ENCODE measurements at places on chromosomes 2 and 18.

GRCh38 chr2:134023854-134024253 is 230.0 kb upstream of the MGAT5 start:
- DNase-seq = no peak

GRCh38 chr2:120037995-120038541 is 25.2 kb downstream of the EPB41L5 start:
- no peak for DNase-seq

DNA sequence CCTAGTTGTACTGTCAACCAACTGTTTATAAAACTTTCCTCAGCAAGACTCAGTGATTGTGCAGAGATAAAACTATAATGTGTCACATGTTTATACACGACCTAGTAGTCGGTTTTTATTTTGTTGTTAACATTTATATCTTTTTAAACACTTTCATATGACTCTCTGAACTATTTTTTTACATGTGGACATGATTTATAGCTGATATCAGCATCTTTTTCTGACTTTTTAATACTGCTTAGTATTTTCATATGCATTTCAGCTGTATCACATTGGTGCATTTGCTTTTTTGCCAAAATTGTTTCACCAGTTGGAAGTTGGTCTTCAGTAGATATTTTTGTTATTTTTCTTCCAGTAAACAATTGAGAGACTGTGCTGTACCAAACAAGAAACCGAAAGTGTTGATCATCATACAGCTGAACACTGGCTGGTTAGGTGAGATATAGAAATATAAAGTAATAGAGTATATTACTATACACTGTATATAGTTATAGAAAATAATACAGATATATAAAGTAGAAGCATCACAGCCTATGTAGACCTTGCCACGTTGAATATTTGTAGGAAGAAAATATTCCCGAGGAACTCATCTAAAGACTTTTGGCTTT is 154.2 kb downstream of the KCTD1 start:
- DNase-seq = no peak

GRCh38 chr2:72330652-72331051 is 183.0 kb upstream of the CYP26B1 start:
- no peak for DNase-seq

GRCh38 chr2:209525834-209526281 is 102.0 kb downstream of the MAP2 start:
- peak; percentile 79 for DNase-seq

GRCh38 chr2:47119001-47119400 is 36.1 kb downstream of the STPG4 start:
- no peak for DNase-seq

- DNase-seq = no peak
Observed at GRCh38 chr2:110854355-110855081, 122.1 kb downstream of the ACOXL start.

GRCh38 chr2:194385376-194385775 is 1271.7 kb upstream of the SLC39A10 start:
- no peak for DNase-seq

DNA sequence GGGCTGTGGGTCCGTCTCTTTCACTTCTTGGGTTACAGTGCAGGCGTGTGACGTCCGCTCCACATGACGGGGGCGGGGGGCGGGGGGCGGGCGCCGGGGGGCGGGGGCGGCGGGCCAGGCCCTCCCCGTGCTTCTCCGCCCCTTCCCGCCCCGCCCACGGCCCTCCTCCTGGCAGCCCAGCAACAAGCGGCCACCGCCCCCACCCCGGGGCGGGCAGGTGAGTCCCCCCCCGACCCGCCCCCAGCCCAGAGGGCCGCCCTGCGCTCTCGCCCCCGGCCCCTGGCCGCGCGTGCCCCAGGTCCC is 3.6 kb downstream of the ZNF516 start:
- DNase-seq = peak; percentile 53

Data from MV-4-11 (cell line).